Peyer's patch (tissue), 4 donors: ENCODE measurements at places on chromosomes 7 and 10. TPM values are rescaled to one million over a fixed set of nuclear protein-coding genes. Genes with fewer than 3 reads are reported as not detected.

DNA sequence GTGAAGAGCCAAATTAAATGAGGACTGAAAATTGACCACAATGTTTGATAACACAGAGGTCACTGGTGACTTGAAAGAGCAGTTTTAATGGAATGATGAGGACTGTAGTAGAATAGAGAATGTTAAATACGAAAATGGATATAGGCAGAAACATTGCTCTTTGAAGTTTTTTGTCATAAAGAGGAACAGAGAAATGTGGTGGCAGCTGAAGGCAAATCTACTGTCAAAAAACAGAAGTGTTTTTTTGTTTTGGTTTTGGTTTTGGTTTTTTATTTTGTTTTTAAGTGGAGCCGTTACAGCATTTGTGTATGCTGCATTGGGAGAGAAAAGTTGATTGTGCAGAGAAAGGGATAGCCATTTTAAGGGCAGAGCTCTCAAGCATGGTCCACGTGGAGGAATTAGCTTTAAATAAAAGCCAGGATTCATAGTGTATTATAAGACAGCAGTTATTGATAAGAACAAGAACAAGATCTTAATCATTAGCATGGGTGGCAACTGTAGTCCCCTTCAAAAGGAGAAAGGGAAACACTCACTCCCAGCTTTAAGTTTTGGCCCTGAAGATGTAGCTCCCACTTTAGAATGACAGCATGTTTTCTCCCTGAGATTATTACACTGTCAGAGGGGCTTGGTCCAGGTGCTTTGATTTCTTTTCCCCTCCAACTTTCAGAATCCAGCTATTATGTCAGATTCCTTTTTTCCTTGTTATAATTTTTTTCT is 156.7 kb upstream of the BET1 start:
- DNase-seq: peak; percentile 25

DNA sequence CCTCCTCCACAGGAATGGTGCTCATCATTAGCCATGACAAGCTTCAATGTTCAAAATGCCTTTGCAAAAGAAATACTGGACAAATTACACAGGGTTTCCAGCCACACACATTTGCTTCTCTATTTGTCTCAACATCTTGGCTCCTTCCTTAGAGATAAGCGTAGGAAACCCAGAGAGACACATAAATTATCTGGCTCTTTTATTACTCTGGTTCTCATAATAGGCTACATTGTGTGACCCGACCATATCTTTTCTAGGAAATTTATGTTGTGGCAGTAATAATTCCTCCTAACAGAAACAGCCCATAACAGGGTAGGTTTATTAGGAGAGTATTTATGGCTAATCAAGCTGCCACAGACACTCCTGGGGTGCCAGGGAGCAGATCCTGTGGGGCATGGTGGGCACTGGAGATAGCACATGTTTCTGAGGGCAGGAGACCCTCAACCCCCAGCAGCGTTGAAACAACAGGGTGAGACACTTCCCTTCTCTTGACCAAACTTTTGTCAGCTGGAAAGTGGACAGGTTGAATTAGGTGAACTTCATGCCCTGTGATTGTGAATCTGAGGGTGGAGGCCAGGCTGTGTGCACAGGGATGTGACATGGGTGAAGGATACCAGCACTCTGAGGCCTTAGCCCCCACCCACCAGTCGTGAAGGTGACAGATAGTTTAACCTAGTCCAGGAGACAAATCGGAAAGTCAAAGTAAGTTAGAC is 295.9 kb upstream of the ZNF32 start:
- DNase-seq: no peak

- no peak for DNase-seq
Observed at GRCh38 chr10:12448340-12448728, 99.0 kb downstream of the CAMK1D start.

DNA sequence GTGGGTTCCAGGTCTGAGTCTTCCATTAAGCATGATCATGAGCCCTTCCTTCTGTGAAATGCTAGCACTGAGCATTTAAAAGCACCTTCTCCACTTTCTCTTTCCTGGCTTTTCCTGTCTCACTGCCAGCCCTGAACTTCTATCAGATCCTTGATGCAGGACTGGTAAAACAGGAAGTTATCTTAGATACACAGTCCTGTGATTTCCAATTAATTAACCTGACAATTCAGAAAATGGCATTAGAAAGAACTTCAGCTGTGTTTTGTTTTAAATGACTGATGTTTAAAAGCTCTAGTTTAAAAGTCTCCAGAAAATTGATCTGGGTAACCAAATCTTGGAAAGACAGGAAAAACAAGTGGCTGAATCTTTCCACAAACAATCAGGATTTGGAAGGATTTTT is 79.0 kb upstream of the MACROH2A2 start:
- no peak for DNase-seq

CD36 gene
- total RNA-seq: 25.5 TPM

GRCh38 chr10:1308962-1309616 is 252.9 kb downstream of the WDR37 start:
- no peak for DNase-seq

DNA sequence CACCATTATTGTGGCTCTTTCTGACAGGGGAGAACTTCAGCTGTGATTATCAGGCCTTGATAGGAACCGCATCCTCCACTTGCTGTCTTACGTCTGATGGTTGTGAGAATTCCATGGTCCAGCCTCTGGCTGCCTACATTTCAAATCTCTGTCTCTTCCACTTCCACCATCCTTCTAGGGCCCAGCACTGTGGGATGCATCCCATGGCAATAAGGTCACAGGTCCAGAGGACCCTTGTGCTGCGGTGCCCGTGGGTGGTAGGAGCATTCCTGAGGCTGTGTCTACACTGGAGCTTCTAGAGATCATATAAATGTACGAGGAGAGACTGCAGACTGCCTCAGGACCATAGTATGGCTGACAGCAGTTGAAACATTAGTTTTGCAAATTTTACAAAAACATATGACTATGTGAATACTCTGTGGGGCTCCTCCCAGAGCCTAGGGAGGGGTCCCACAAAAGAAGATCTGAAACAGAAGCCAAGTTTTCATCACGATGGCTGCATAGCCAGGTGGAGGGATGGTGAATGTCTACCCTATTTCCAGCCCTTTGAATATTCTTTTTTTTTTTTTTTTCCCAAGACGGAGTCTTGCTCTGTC is 11.8 kb downstream of the CALML3 start:
- DNase-seq: peak; percentile 28

GSTO2 gene
- 13.0 TPM for total RNA-seq

- DNase-seq: no peak
Observed at GRCh38 chr7:66739477-66739876, 1.1 kb upstream of the RABGEF1 start.

DNA sequence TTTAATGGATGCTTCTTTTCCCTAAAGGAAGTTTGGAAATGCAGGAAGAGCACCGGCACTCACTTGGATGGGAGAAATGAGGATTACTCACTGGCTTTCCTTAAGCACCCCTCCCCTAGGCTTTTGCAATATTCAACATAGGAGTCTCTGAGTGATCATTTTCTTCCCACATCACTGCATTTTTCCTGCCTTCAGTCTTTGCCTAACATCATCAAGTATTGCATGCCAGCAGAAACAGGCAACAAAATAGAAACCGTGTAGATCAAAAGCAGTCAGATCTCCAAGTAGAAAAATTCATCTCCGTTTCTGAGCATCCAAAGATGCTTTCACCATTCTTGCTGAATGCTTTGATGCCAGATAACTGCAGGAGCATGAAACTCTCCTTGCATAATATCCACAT is 119.9 kb downstream of the ADCYAP1R1 start:
- DNase-seq: no peak

CALHM3 gene
- total RNA-seq: not detected

GRCh38 chr7:116113310-116113709 is 82.7 kb upstream of the TFEC start:
- no peak for DNase-seq

TMEM236 gene
- total RNA-seq: 74.4 TPM

OR2A1 gene
- not detected for total RNA-seq

DNA sequence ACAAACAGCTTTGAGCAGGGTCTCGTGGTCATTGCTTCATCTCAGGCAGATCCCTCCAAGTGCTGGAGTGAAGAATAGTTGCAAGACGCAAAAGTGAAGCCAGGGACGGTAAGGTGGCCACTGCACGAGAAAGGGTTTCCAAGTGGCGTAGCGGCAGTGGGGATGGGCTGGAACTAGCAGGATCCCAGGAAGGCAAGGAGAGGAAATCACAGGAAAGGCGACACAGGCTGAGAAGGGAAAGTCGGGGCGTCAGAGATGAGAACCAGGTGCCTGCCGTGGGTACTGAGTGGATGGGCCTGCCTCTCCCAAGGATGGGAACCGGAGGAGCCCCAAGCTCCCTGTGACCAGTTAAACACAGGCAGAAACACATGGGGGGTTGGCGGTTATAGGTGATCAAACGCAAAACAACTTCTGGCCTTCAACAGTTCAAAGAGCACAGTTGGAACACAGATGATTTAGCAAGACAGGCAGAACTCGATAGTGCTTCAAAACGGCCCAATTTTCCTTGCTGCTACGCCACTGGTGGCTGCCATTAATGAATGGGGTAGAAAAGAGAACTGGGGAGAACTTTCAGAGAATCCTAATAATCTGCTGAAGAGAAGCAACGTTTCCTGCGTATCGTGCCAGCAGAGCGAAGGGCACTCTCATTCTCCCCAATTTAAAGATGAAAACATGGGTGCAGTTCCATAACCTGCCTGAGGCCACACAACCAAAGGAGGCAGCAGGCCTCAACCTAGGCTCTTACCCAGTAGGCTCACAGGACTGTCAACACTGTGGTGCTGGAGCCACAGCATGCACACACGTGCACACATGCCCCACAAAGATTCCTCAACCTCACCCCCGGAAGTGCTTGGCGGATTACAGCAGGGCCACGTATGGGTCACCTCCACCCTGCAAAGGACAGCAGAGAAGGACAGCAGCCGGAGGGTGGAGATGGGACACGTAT is 61.9 kb downstream of the MAD1L1 start:
- DNase-seq: no peak

DNA sequence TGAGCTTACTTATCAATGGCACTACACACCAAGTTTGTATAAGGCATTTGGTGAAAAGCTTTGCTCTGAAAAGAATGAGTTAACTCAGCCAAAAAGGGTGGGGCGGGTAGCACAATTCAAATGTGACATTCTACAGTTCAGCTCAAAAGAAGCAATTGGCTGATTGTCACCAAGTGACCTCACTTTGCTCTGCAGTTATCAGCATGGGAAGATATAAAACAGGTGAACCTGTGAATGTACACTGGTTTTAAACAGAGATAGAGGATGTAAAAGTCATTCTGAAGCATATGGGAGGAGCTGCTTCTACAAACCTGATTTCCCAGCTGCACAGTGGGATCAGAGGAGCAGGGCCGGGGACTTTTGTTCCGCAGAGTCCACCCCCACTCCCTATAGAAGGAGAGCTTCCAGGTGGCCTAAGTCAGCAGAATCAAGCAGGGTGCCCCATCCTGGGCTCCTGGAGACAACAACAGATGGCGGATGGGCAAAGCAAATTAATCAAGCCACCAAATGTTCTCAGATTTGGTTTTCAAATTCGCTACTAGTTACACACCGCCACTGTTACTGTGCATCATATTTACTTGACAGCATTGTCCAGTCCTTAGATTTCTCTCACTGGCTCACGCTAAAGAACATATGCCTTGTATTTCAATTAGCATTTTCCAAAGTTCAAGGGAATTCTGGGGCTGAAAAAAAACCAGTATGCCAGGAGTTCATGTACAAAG is 27.5 kb upstream of the NPVF start:
- DNase-seq: no peak

CLRN3 gene
- 119 TPM for total RNA-seq

SEC31B gene
- 23.9 TPM for total RNA-seq

- no peak for DNase-seq
Observed at GRCh38 chr7:16991551-16991950, 109.8 kb upstream of the AGR3 start.

DNA sequence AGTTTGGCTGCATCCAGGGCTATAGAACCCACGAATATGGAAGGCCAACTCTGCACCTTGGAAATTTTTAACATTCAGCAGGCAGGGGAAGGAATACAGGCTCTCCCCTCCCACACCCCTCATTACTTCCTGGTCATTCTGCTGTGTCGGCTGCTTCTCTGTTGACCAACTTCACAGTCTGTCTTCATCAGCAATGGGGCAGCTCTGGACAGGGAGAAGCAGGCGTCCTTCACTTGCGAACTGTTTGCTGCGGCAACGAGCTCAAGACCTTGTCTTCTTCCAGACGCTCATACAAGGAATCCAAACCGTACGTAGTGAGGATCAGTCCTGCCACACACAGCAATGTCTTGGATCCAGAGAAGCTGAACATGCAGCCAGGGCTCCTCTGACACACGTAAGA is 192.2 kb downstream of the DIP2C start:
- peak; percentile 29 for DNase-seq

DNA sequence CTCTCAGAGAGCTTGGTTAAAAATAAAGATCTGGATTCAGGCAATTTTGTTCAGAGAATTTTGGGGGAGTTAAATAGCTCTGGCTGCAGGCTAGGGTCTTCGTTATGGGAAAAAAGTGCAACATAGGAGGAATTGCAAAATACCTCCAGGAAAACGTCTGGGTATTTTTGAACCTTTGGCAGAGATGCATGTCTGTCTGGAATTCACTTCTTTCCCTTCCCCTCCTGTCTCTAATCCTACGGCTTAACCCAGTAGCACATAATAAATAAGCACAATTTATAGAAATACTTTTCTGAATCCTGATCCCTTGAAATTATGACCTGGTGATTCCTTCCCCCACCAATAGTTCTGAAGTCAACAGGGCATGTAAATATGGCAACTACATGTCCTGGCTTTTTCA is 19.3 kb upstream of the NUP205 start:
- DNase-seq: no peak

DNA sequence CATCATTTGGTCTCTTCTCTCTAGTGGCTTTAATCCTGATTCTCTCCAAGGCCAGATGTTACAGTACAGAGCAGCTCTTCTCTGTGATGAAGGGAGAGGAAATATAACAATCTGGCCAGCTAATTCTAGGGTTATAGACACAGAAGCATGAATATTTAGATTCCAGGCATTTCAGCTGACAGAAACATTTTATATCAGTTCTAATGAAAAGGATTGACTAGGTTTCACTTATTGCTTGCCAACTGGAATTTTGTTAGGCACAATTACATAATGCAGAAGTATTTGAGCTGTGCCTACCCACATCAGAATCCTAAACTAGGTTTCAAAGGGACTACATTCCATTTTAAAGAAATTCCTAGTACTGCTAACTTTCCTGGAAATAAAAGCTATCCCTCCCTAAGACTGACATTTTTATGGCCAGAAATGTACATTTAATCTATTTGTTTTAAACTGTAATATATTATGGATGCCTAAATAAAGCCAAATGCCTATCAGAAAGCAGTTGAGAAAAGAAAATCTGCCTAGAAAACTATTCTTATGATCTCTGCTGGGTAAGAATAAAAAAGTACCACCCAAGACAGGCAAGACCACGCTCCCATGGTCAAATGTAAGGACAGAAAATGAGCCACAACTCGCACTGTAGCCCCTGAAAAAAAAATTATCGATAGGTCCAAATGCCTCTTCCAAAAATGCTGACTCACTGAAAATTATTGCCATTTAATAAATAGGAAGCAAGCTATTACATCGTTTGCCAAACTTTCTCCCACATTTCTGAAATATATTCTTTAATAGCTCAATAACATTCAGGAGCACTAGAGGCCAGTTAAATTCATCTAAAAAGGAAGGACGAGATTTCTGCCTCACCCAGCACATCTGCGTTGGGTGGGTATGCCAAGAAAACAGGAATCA is 498.1 kb downstream of the KCNMA1 start:
- DNase-seq: no peak
